GM12891 (cell line): ENCODE measurements at places on chromosomes 3 and 15.
A peak's percentile ranks its signal among the peaks of the same experiment; 100 is the strongest.

GRCh38 chr3:57783186-57784088 is 27.3 kb downstream of the SLMAP start:
- DNase-seq: no peak

GRCh38 chr15:84143753-84144314 is 91.7 kb upstream of the GOLGA6L4 start:
- DNase-seq: no peak

DNA sequence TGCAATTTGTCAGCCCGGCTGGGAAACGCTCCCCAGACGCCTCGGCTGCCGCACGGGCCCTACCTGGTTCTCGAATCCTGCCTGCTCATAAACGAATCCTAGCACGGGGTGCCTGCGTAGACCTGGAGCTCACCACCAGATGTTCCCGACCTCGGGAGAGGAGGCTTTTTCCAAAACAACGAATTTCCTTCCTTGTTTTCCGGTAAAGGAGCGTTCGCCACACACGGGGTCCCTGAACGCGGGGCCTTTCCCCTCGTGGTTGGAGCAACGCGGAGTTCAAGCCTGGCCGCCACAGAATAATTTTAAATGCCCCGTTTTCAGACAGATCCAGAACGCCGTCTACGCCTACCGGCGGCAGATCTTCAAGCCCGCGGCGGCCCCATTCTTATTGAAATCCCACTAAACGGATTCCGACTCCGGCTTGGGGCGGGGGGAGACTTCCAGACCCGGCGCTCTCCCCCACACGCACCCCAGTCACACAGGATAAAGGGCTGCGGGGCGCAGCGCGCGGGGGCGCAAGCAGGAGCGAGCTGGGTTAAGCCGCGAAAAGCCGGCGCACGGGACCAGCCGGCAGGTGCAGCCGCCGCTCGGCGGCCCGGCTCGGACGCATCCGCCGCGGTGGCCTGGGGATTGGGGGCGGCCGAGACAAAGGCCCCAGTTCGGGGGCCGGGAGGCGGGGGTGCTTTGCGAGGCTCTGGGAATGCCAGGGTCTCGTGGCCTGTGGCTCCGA is 895 bp downstream of the GATA2 start:
- no peak for DNase-seq

GRCh38 chr3:27578032-27578431 is 93.8 kb upstream of the SLC4A7 start:
- no peak for DNase-seq

GRCh38 chr3:64143409-64144130 is 81.7 kb downstream of the PRICKLE2 start:
- no peak for DNase-seq

DNA sequence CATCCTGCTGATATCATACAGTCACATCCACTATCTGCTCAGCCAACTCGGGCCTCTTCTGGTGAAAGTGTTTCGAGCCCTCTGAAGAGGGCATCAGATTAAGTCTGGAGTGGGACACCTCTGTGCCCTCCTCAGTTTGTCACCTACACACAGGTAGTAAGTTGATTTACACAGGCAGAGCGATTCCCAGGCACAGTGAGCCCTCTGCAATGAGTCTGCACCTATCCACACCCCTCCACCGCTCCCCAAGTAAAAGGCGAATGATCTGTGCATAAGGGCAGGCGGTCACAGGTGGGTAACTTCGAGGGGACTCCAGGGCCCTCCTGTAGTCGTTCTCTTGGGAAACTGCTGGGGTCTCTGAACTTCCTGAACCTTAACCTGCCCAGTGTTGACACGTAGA is 152.0 kb downstream of the ATP10A start:
- DNase-seq: no peak

DNA sequence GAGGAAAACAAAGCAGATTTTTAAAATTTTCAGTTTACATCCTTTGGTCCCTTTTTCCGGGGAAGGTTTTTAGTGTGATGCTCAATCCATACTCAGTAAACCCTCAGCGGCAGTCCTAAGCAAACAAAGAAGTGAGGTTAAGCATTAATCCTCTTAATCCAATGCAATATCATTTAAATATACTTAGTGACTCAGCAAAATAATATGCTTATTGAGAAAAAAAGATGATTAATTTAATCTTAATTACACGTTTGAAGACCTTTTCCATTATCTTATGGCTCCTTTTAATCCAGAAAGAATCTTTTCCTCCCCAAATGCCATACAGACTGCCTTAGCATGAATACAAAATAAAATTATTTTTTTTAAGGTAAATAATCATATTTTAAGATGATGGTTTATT is at the start of gene GABRR3:
TSS of gene GABRR3 (minus strand) at position 108 of the 400 bp plus-strand sequence. CDS start 328 bp downstream, outside the sequence.
- DNase-seq: no peak

GRCh38 chr15:58393241-58393662 is 38.5 kb upstream of the LIPC start:
- no peak for DNase-seq

DNA sequence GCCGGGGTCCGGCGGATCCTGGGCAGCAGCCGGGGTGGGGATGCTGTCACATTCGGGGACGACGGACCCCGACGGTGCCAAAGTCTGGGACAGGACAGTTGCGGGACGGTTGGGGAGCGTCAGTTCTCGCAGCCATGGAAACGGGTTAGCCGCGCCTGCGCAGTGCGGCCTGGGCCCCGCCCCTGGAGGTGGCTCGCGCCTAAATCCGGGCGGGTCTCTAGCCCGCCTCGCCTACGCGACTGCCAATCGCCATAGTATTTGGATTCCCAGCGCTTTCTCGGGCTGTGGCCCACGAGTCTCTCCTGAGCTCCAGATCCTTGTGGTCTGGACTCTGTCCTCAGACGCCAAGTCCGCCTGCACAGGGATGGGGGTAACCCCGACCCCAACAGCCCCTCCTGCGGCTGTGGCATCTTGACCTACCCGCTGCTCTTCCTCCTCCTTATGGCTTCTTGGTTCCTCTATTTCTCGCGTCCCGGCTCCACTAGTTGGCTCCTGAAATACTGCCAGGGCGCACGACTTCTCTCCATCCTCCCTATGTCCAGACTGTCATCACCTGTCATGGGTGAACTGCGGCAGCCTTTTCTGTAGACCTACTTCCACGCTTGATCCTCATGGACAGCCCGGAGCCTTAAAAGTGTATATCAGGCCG is at the start of gene ZMYND10:
TSS of gene ZMYND10 (minus strand) at position 147 of the 649 bp plus-strand sequence. CDS start 153 bp downstream, outside the sequence.
- DNase-seq: peak; percentile 80

- DNase-seq: no peak
Observed at GRCh38 chr15:101540480-101541239, 51.2 kb upstream of the PCSK6 start.

- DNase-seq: no peak
Observed at GRCh38 chr15:85782064-85782463, 12.7 kb downstream of the KLHL25 start.

DNA sequence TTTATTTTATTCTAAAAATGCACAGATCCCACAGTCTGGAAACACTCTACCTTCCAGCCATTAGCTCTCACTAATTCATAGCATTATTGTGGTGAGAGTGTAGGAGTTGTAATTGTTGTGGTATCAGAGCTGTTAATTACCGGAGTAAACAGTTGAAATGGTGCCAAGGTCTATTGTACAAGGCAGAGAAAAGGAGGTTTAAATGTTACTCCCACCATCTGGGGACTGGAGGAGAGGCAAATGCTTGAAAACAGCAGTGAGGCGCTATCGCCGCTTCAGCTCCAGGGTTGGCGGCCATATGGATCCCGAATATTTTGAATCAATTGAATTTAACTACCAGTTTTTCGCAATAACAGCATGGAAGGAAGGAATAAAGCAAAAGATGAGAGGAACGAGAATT is 113.1 kb upstream of the C15orf61 start:
- no peak for DNase-seq

DNA sequence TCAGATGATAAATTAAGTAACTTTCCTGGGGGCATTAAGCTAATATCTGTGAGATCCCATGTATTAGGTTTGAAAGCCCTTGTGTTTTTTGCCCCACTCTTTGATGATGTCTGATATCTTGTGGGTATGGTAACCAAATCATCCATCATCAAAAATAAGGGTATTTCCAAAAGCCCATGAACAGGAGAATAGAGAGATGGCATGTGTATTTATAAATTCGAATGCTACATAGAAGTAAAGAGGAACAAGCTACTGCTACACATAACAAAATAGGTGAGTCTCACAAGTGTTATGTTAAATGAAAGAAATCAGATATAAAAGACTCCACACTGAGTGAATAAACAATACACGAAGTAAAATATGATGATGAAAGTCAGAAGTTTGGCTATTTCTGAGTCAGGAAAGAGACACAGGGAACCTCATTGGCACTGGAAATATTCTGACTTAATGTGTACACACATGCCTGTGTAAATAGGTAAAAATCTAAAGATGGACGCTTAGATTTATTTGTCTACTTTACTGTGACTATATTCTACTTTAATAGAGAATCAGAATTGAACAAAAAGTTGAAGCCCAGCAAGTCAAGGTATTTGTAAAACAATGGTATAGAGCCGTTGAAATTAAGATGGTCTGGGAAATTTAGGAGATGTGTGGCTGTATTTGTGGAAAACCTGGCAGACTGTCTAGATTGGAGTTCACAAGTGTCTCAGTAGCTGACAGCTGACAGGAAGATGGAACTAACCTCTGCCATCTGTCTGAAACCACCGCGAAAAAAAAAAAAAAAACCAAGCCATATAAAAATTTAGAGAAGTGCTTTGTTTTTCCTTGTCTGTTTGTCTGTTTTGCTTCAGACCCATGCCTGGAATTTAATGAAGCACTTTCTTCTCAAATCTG is 111.0 kb upstream of the TGFBR2 start:
- no peak for DNase-seq

DNA sequence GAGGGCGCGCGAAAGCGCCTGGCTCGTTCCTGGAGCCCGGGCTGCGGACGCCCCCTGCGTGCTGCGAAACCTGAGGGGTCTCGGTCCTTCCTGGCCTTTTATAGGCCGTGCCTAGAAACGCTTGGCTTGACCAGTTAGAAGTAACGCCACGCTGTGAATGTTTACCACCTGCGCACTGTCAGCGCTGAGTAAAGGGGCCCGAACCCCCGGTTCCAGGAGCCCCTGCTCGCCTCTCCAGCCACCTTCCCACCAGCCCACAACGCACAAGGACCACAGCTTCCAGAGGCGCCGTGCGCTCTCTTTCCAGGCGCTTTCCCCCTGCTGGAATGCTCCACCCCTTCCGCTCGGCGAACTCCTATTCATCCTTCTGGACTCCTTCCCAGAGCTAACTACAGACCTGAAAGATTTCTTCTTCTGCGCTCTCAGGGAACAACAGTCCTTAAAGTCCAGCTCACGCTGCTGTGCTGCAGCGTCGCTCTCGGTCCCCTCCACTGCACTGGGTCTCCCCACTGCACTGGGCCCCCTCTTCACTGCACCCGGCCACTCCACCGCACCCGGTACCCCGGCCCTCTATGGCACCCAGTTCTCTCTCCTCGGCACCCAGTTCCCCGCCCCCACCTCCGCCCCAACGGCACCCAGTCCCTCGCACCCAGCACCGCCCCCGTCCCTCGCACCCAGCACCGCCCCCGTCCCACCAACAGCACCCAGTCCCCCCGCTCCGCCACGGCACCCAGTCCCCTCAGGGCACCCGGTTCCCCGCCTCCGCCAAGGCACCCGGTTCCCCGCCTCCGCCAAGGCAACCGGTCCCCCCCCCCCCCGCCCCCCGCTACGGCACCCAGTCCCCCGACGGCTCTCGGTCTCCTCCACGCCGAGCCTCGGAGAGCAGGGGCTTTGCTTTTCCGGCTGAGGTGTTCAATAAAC is 69.8 kb downstream of the SQOR start:
- DNase-seq: no peak

- no peak for DNase-seq
Observed at GRCh38 chr15:45157974-45158373, 28.2 kb downstream of the DUOX1 start.

DNA sequence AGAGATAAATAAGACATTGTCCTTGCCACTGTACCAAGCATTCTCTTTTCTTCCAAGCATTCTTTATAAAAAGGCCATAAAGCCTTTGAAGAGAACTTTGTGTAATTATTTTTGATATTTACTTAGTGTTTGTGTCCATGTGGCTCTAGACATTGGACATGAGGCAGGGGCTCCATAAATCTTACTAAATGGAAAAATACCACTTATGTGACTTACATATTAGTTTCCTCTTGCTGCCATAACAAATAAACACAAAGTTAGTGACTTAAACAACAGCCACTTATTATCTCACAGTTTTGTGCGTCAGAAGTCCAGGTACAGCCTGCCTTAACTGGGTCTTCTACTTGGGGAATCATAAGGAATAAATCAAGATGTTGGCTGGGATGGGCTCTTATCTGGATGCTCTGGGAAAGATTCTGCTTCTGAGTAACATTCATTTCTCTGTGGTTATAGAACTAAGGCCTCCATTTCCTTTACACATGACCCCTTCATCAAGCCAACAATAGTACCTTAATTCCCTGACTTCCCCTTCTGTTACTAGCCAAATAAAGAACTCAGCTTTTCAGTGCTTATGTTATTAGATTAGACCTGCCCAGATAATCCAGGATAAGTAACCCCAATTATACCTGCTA is 59.9 kb upstream of the COL8A1 start:
- no peak for DNase-seq

DNA sequence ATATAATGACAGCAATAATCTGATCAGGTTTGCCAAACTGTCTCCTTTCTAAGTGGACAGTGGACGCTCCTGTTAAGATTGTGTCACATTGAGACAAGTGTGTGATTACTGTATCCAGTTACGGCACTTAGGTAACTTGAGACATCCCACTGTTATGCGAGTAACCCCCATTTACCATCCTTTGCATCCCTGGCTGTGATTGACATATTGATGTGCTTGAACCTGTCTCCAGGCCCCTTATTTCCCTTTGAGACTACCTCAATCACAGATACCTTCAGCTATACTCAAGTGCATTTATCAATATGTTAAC is 785.2 kb downstream of the NR2F2 start:
- DNase-seq: no peak

GRCh38 chr3:63847718-63848450 is 15.7 kb downstream of the THOC7 start:
- no peak for DNase-seq

GRCh38 chr3:22920006-22920405 is 283.1 kb upstream of the UBE2E2 start:
- no peak for DNase-seq

GRCh38 chr3:55631766-55632331 is 144.7 kb upstream of the WNT5A start:
- DNase-seq: no peak
